ENCODE measurements at places on chromosomes 16 and 17. TPM values are rescaled to one million over a fixed set of nuclear protein-coding genes. Genes with fewer than 3 reads are reported as not detected.

GRCh38 chr17:41061964-41062363, 2.0 kb upstream of the KRTAP2-3 start:
- H3K27ac ChIP-seq, result peak overlapping the region; percentile 16
- peaks cover 68% of the 10 kb centered on the region for H3K4me1 ChIP-seq
- no peaks in the 10 kb centered on the region for H3K27me3 ChIP-seq
- H3K36me3 ChIP-seq, result no peaks in the 10 kb centered on the region
- H3K4me3 ChIP-seq, result no peak overlapping the region

The LDHD gene
- 0.08 TPM for total RNA-seq

GRCh38 chr16:71794943-71795342, 13.7 kb downstream of the AP1G1 start:
- H3K4me3 ChIP-seq, result no peak overlapping the region
- no peaks in the 10 kb centered on the region for H3K4me1 ChIP-seq
- DNase-seq, result no peak
- no peak overlapping the region for H3K27ac ChIP-seq

- no peak overlapping the region for H3K27ac ChIP-seq
- no peaks in the 10 kb centered on the region for H3K4me1 ChIP-seq
- DNase-seq, result no peak
- no peaks in the 10 kb centered on the region for H3K36me3 ChIP-seq
- H3K4me3 ChIP-seq, result no peak overlapping the region
Observed at GRCh38 chr17:56884483-56885311, 29.2 kb downstream of the TRIM25 start.

The TAT gene
- total RNA-seq, result not detected

GRCh38 chr16:48291303-48291702, 44.0 kb upstream of the ABCC11 start:
- H3K27ac ChIP-seq, result no peak overlapping the region
- H3K4me1 ChIP-seq, result no peaks in the 10 kb centered on the region
- H3K4me3 ChIP-seq, result no peak overlapping the region
- peaks cover 58% of the 10 kb centered on the region for H3K36me3 ChIP-seq

- H3K4me1 ChIP-seq, result peaks cover 26% of the 10 kb centered on the region
- peak; percentile 93 for DNase-seq
- no peaks in the 10 kb centered on the region for H3K27me3 ChIP-seq
- peak overlapping the region; percentile 42 for H3K4me3 ChIP-seq
Observed at GRCh38 chr17:77322514-77323412, 182.0 kb downstream of the SEC14L1 start.

DNA sequence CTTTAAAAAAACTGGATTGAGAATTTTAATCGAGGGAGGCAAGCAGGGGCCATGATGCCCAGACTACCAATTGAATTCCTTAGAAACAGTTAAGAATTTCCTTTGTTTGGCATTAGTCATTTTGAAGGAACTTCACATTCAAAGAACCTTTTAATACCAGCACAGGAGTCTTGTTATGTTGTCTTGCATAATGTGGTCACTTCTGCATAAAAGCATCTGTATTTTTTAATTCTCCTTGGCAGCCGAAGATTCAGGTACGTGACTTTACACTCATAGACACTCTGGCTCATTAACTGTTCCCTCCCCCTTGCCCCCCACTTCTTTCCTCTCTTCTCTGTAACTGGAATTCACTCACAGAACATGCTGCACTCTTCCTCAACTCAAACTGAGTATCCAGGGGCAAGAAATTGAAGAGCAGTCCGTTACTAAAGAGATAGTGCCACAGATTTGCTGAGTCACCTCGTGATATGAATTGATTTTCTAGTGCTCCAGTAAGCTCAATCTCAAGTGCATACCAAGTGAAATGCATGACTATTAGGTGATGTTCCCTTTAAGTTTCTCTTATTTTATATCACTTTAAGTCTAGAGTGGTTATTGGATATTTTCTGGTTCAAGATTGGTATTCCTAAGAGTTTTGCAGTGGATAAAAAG, 572.2 kb upstream of the SOX9 start:
- no peaks in the 10 kb centered on the region for H3K4me1 ChIP-seq
- H3K27me3 ChIP-seq, result peaks cover 7% of the 10 kb centered on the region
- DNase-seq, result no peak
- no peaks in the 10 kb centered on the region for H3K36me3 ChIP-seq
- H3K4me3 ChIP-seq, result no peak overlapping the region

The CFAP119 gene
- 4.1 TPM for total RNA-seq

DNA sequence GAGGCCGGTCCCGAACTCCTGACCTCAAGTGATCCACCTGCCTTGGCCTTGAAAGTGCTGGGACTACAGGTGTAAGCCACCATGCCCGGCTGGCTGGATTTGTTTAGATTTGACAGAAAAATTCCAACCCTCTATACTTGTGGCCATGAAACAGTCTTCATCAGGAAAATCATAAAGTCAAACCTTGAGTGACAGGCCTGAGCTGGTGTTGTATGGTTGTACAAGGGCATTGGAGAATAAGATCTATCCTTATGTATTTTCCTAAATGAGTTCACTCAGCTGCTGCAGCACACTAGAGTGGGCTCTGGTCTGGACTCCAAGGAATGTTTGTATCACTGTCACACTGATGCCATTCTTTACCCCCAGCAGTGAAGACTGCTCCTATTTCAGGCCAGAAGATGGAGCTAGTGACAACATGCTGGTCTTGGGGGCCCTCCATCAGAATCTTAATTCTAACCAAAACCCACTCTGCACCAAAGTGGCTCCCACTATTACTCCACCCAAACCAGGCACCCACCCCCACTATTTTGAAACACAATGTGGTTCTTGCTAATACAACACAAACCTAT, 27.4 kb downstream of the SNX11 start:
- H3K4me1 ChIP-seq, result no peaks in the 10 kb centered on the region
- H3K36me3 ChIP-seq, result no peaks in the 10 kb centered on the region
- no peak for DNase-seq
- H3K27me3 ChIP-seq, result peaks cover 3% of the 10 kb centered on the region
- no peak overlapping the region for H3K4me3 ChIP-seq

All from SJCRH30 (cell line).